Right atrium auricular region (tissue), 2 donors: ENCODE measurements at places on chromosomes 3 and 15. TPM values are rescaled to one million over a fixed set of nuclear protein-coding genes. Genes with fewer than 3 reads are reported as not detected.

NEK4 gene
- 14.6 TPM for total RNA-seq

CHRM5 gene
- total RNA-seq: not detected

DNA sequence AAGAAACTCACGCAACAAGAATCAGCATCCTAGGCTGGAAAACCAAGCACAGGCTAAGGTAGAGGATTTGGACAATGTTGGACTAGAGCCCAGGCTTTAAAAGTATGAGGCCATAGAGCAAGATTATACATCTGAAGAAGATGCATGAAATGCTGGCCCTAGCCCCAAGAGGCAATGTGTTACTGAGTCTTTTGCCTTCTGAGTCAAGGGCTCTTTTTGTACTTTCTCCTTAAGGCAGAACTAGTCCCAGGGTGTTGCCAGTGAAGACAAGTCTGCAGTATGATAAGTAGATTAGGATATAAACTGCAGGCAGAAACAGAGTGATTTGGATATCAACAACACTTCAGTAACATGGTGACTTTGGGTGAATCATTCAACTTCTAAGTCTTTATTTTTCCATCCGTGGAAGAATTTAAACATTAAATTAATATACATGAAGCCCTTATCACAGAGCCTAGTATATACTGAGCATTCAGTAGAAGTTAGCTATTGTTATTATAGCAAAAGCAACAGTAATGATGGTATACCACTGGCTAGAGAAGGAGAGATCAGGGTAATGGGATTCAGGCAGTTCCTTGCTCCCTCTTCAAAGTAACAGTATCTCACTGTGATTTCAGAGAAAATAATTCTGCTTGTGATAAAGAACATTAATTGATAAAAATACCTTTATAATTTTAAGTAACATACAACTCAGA is 99.9 kb upstream of the MLF1 start:
- DNase-seq: no peak

DNA sequence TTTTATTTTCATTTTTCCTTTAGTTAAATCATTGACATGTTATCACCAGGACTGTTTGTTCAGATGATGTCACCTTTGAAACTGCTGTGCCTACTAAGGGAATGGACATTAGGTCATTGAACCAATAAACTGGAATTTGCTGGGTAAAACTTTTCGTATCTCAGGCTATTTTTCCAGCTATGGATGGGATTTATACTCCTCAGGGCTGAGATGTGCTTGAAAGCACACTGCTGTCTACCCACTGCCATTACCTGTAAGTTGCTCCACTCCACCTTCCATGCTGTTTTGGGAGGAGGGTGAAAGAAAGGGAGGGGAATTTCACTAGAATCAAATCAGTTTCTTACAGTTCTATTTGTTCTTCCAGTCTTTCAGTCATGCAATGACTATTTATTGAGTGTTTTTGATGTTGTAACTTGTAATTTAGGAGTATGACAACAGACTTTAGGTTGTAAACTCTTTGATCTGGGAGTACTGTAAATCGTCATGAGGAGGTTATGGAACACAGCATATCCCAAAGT is 11.3 kb downstream of the EHD4 start:
- no peak for DNase-seq

DNA sequence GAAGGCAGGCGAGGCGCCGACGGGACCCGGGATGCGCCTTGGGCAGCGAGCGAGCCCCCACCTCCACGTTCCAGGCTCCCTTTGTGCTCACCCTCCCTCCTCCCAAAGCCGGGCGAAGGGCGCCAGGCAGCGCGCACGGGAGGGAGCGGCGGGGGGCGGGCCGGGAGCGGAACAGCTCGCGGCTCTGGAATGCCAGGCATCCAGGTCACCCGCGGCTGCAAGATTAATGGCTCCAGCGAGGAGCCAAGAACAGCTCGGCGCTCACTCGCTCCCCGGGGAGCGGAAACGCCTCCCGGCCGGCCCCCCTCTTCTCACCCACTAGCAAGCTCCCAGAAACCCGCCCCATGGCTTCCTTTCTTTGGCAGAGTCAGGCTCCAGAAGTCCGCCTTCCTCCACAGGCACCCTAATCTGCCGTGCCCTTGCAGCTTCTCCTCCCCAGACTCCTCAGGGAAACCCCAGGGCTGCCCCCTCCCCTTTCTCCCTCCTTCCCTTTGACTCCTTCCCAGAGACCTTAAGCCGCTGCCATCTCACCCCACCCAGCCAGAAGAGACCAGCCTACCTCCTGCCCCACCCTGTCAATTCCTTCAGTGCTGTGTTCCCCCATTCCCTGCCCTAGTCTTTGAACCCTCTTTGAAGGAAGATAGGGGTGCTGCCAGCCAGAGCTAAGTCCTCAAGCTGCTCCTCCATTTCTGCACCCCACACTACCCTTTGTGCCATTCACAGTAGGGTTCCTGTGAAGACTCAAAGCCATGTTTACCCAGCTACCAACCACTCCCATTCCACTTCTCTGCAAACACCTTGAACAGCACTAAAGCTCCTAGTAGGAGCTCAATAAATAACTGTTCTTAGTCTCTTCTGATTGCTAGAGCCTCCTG is 9.9 kb downstream of the AMOTL2 start:
- DNase-seq: peak; percentile 97
